Fibroblast of gingiva (primary cell): ENCODE measurements at places on chromosomes 4 and X.
A peak's percentile ranks its signal among the peaks of the same experiment; 100 is the strongest.

- DNase-seq = no peak
These were observed 182.6 kb downstream of the ATOH1 start for GRCh38 chr4:94011190-94011589.

DNA sequence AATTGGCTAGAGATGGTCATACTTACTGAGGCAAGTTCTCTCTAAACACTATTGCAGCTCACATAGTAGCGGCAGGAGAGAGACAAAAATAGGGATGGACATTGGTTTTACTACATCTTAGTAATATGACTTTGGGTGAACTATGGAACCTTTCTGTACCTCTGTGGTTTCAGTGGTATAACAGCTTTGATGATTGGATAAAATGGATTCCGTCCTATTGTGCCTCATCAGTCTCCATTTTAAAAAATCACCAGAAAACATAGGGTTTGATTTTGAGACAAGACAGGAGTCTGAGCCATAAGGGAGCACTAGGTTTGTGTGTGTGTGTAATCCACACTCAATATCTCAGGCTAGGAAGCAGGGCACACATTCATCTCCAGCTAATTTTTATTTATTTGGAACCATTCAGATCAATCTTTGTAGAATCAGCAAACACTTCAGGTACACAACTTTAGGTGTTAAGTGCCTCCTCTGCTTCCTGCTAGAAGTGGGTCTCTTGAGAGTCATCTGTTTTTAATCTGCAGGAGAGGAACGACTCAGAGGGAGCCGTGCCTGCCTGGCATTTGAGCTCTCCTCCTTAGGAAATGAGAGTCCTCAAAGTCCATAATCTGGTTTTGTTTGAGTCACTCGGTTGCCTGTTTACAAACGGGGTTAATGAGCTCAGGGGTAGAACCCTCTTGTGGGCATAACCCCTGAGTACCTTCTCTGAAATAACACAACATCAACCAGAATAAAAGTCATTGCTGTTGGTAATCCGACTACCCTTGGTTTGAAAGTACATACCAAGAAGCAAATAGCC, 238.5 kb upstream of the BOD1L1 start:
- DNase-seq = peak; percentile 66

- no peak for DNase-seq
These were observed 339.2 kb upstream of the GATB start for GRCh38 chr4:152099981-152100378.

- DNase-seq = no peak
These were observed 30.8 kb upstream of the LRBA start for GRCh38 chr4:151045907-151046306.

DNA sequence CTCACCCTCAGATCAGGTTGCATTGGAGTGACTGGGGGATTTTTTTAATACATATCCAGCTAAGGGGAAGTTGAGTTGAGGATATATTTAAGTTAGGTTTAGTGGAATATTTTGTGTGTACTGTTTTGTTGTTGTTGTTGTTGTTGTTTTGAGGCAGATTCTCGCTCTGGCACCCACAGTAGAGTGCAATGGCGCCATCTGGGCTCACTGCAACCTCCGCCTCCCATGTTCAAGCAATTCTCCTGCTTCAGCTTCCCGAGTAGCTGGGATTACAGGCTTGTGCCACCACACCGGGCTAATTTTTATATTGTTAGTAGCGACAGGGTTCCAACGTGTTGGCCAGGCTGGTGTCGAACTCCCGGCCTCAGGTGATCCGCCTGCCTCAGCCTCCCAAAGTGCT, 38.6 kb upstream of the ATP6AP2 start:
- DNase-seq = no peak

DNA sequence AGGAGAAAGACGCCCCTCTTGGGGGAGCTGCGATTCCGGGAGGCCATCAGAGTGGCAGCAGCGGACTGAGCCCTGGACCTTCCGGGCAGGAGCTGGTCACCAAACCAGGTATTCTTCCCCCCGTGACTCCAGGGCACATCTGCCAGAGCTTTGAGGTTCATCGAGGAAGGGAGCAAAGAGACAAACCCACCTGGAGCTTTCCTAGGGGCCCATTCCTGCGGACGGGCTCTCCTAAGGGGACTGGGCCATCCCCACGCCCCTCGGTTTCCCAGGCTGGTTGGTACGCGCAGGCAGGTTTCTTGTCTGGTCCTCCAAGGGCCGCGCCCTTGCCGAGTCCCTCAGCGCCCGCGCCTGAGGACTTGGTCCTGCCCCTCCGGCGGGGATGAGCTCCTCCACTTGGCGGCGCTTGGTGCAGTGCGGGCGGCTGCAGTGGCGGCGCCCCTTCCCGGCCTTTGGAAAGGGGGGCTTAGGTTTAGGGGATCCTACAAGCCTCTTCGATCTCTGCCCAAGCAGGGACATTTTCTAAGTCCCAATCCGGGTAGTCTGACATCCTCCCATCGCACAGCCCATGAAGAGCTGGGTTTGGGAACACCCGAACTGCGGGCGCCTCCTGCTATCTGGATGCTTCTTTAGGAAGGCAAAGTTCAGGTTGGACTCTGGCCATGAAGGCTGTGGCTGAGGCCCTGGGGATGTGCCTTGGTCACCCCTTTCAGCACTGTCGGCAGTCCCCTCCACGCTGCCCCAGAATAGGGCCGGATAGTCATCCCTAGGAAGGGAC, 538 bp downstream of the STBD1 start:
- DNase-seq = peak; percentile 58

DNA sequence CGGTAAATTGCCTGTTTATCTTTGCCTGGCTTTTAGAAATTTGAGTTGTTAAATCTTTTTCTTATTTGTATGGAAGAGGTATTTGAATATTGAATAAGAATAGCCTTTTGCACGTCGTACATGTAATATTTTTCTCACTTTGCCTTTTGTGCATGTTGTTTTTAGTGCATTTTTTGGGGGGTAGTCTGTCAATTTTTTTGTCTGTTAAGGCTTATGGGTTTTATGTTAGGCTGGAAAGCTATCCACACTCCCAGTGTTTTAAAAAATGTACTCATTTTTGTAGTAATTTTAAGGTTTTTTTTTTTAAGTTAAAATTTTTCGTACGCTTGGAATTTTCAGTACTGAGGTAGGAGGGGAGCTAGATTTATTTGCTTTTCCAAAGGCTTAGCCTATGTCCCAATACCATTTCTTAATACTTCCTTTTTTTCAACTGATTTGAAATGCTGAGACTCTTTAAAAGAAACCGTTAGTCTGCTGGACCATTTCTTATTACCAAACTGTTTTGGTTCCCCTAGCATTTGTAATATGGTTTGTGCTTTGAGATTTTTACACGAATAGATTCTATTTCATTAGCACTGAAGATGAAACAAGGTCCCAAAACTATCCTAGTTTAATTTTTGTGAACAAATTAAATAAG, 1.3 kb downstream of the HERC5 start:
- no peak for DNase-seq

GRCh38 chr4:143377611-143378099, 41.0 kb downstream of the GAB1 start:
- no peak for DNase-seq

- no peak for DNase-seq
These were observed 618.1 kb upstream of the ADGRL3 start for GRCh38 chr4:60581919-60582536.

DNA sequence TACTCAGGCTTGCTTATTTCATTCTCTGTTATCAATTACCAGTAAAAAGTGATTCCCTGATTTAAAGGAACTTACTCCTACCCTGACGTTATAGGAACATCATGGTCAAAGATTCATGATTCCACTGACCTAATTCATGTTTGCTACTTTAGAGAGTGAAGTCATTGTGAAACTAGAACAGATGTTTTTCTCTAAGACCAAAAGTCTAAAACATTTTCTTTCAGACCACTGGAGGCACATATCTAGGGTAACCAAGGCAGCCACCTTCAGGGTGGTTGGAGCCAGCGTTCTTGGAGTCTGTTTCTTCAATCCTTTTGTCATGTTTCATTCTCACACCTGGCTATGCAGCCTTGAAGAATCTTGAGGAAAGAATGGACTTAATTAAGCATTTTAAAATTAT, 77.8 kb downstream of the GALNTL6 start:
- no peak for DNase-seq

DNA sequence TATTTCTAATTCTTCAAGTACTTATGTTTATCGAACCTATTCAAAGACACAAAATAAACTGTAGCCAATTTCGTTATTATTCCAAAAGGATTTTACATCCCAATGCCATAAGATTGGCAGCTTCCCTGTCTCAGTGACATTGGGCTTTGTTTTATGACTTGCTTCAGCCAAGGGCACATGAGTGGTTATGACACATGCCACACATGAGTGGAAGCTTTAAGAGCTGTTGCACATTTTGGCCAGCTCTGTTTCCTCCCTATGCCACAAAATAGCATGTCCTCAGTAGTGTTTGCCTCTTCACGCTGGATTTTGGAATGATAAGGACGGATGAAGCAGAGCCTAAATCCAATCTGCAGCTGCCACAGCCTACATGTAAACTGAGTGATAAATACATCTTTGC, 21.9 kb downstream of the SEC24D start:
- DNase-seq = no peak

GRCh38 chr4:702618-703048, 3.0 kb upstream of the PCGF3 start:
- no peak for DNase-seq

GRCh38 chr4:105751718-105752299, 43.2 kb downstream of the GSTCD start:
- DNase-seq = no peak

DNA sequence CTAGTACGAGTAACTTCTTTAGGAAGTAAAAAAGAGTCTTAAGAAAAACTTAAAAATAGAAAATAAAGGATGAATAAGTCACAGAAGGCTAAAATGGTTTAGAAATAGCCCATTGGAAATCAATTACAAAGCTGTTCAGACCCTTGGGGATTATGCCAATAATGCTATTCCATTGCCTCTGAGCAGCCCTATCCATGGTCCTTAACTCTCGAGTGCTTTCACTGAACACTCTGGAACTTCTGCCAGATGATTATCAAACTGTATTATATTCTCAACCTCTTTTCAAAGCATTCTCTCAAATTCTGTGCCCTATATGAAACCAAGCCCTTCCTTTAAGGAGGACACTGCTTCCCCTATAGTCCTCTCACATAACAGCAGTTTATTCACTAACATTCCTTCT, 17.0 kb downstream of the SLC9B1 start:
- DNase-seq = no peak

GRCh38 chrX:13376857-13377549, 57.1 kb upstream of the ATXN3L start:
- peak; percentile 97 for DNase-seq

GRCh38 chr4:56570041-56570440, 64.5 kb downstream of the ARL9 start:
- DNase-seq = no peak

DNA sequence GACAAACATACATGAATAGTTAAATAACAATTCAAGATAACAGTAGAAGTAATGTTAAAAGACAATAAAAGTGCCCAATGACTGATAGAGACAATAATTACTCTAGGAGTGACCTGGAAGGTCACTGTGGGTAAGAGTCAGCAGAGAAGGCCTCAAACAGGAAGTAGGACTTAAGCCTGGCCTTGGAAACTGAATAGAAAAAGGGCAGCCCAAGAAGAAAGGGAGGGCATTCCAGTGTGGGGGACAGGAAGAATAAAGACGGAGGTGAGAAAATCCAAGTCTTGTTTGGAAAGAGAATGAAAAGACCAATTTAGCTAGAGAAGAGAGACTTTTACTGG, 6.0 kb downstream of the P2RY4 start:
- DNase-seq = no peak

DNA sequence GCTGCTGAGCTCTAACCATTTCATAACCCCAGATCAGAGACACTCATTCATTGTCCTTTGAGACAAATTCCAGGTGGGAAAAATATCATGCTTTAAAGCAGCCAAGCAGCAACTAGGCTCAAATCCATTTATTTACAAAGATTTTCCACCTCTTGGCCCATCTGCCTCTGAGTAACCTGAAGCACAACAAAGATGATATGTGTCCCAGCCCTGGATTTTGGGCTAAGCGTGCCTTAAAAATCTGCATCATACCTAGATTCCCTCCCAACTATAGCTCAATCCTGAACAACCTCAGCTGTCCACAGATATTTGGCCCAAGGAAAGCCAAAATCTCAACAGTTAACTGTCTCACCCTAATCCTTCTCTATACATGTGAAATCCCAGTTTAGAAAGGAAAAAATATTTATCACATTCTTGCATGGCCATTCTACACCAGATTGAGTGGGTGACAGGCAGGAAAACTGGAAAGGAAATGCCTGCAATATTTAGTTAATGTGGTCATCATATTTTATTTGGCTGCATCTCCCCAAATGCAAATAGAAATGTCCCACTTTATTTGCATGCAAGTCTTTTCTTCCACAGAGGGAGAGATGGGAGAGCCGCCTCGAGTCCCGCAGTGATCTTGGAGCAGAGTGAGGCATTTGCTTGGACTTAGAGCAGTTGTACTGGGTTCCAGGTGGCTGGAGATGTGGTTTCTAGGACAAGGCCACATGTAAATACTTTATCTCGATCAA, 146.4 kb upstream of the EOLA2 start:
- peak; percentile 65 for DNase-seq

DNA sequence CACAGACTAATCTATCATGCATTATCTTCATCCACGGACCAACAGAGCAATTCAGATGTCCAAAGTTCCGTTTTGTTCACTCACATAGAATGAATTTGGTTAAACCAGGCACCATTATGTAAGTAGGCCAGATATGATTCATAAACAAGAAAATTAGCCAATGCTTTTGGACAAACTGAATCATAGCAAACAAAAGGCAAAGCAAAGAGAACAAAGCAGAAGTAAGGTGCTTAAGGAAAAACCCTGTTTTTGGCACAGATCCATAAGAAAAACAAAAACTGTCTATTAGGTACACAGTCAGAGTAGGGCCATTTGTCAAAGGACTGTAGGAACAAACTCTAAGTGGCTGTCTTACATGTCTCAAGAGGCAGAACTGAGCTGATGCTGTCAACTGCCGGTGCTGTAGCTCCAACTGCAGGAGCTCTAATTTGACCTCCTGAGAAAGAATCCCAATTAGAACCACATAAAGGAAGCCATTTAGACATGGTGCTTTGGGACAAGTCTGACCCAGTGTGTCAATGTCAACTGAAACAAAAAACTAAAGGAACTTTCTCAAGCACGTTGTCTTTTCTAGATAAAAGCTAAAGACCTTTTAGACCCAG, 146.7 kb downstream of the COL25A1 start:
- no peak for DNase-seq

DNA sequence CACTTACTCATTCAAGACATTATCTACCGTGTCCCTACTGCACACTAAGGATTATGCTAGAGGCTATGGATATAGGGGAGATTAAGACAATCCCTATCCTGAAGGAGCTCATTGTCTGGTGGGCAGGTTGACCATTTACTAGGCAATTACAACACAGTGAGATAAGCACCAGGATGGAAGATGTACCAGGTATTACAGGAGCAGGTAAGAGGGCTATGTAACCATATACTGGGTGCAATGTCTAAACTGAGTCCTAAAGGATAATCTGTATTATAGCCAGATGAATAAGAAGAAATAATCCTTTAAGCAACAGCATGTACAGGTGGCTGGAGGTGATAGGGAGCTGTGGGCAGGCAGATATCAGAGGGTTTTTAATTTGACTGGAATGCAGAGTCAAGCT, 113.3 kb upstream of the TBC1D9 start:
- no peak for DNase-seq

DNA sequence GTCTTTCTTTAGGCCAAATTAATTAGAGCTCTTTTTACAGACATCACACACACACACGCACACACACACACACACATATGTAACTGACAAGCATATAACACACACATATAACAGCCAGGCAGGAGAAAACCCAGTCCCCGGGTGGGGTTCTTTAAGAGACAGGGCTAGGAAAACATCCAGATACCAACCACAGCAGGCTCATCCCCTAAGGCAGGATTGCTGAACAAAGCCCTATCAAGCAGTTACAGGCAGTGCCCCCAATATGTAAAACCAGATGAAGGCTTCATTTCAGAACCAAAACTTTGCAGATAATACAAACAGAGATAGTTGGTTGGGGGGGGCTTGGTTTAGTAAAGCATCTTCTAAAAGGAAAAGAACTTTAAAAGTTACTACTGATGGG, 18.0 kb upstream of the FAM47E start:
- DNase-seq = no peak
